ENCODE measurements at places on chromosomes 16 and 17.

DNA sequence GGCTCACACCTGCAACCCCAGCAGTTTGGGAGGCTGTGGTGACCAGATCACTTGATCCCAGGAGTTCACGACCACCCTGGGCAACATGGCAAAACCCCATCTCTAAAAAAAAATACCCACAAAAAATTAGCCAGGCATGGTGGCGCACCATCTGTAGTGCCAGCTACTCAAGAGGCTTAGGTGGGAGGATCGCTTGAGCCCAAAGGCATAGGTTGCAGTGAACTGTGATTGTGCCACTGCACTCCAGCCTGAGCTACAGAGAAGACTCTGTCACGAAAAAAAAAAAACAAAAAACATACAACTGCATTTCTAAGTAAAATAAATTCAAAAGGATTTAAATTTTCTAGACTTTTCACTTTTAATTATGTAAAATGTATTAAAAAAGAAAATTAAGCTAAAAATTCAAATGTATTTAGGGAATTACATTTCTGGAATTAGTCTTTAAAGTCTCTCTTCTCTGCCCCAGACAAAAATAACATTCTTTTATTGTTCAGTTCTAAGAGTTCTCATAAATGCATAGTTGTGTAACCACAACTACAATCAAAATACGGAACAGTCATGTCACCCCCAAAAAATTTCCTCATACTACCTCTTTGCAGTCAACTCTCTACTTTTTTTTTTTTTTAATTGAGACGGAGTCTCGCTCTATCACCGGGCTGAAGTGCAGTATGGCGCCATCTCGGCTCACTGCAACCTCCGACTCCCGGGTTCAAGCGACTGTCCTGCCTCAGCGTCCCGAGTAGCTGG is 14.1 kb downstream of the FAM222B start:
- DNase-seq: no peak

- no peak for DNase-seq
These were observed 815 bp downstream of the ATAD5 start for GRCh38 chr17:30832438-30833124.

DNA sequence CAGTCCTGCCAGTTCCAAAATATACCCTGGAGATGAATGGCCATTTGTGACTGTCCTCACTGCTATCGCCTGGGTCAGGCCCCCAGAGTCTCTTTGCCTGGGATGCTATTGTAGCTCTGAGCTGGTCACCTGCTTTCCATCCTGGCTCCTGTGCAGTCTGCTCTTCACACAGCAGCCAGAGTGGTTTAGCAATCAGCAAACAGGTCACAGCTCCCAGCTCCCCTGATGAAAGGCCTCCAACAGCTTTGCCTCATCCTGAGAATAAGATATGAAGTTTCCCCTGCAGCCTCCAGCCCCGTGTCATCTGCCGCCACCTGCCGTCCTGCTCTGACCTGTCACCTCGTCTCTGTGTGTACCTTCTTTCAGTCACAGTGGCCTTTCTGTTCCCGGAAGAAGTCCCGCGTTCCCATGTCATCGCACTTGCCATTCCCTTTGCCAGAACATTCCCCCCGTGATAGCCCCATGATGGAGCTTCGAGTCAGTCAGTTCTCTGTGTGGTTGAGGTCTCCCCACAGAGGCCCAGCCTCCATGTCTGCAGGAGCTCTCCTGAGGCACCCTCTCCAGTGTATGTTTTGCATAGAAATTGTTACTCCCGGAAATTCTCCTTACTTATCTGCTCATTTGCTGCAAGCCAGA is 281.5 kb downstream of the SNX29 start:
- DNase-seq: no peak

- DNase-seq: no peak
These were observed 8.5 kb downstream of the TUBG1 start for GRCh38 chr17:42617956-42618431.

DNA sequence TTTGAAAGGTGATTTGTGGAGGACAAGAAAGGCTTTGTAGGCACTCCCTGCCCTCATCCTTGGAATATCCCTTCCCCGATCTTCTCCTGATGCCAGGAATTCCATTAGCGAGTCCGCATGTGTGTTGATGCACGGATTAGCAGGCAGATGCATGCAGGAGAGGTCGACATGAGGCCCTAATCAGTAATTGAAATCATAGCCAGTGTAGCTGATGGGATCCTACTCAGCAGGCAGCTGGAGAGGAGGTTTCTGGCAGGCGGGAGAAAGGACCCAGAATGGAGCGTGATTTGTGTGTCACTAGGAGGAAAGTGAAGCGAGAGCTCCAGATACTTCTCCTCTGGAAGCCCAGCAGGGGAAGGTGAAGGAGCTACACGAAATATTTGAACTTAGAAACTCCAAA is 196.3 kb upstream of the CDH11 start:
- no peak for DNase-seq

- DNase-seq: no peak
These were observed 805.3 kb upstream of the SOX9 start for GRCh38 chr17:71315568-71315967.

DNA sequence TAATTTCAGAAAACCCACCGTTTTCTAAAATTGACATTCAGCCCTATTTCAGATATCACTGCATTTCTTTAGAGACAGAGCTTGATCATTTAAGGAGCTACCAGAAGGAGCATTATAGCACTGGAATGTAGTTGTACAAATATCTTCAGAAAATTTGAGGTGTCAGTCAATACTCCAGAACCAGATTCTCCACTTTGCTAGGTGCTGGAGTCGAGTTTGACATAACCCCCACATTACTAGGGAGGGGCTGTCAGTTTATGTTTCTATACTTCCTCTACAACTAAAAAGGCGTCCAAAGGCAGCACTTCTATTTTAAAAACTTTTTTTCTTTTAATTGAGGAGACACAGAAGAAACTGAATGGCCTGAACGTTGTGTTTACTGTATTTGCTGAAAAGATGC is 892 bp upstream of the KIAA0513 start:
- DNase-seq: no peak

DNA sequence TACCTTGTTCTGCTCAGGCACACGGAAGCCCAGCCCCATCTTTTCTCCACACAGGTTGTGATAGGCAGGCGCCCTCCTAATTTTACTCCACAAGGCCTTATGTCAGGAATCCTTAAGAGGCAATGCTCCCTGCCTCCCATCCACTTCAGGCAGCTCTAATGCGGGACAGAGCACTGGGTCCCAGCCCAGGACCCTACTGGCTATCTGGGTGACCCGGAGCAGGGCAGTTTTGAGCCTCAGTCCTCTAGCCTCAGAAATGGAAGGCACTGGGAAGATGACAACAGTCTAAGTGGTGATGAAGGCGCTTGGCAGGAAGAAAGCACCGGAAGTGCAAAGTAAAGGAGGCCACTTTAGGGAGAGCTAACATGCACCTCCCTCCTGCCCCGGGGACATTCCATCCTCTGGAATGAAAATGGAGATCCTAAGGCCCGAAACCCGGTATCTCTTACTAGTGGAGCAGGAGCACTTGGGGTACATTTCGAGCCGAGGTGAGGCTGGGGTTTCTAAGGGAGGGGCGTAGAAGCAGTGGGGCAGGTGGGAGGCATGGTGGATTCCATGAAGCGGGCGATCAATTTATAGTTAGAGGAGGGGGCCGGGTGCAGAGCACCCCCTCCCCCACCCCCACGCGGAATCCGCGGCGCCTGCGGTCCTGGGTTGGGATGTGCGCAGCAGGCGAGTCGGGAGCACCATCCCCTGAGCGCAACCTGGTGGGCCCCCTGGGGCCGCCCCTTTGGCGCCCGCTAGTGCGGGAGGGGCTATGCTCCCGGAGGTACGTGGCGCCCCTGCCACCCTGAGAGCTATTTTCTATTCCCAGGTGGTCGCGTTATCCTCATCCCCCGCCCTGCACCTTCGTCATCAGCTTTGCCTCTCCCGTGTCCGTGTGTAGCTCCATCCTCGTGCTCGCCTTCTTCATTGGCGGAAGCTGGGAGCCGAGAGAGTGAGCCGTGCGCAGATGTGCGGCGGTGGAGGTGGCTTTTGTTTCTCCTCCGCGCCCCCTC is 4.9 kb downstream of the MT1F start:
- DNase-seq: peak; percentile 41

Measured in stimulated activated CD4-positive, alpha-beta T cell treated with anti-CD3 and anti-CD28 coated beads, Interleukin-1b, Interleukin-23, amount 100 ng/mL, for 48 hours (primary cell).